Foreskin fibroblast (primary cell): ENCODE measurements at places on chromosomes 3 and 15.

- DNase-seq = no peak
These were observed 51.2 kb downstream of the RAF1 start for GRCh38 chr3:12612514-12613226.

DNA sequence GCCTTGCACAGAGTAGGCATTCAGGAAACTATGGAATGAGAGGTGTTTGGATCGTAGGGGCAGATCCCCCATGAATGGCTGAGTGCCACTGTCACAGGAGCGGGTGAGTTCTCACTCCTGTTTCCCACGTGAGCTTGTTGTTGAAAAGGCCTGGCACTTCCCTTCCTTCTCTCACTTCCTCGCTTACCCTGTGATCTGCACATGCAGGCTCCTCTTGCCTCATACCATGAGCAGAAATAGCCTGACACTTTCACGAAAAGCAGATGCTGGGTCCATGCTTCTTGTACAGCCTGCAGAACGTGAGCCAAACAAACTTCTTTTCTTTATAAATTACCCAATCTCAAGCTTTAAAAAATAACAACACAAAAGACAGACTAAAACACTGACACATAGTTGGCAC is 55.4 kb downstream of the AGBL1 start:
- DNase-seq = no peak

- peak; percentile 51 for DNase-seq
These were observed 621.5 kb upstream of the ZNF385D start for GRCh38 chr3:22372292-22373062.

DNA sequence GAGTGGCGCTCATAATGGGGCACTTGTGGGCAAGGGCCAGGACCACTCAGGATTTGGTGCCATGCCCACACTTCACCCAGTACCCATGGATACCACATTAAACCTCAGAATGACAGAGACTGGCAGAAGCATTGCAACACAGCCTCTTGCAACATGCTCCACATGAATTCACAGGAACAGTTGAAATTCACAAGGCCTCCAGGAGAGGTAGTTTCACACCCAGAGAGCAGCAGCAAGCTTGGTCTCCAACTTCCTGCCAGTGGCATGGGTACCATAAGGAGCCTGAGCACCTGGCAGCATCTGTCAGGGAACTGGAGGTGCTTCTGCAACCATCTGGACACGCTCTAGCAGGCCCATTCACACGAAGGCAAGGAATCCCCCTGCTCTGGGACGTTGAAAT is 101.0 kb downstream of the OSBPL10 start:
- DNase-seq = peak; percentile 66

DNA sequence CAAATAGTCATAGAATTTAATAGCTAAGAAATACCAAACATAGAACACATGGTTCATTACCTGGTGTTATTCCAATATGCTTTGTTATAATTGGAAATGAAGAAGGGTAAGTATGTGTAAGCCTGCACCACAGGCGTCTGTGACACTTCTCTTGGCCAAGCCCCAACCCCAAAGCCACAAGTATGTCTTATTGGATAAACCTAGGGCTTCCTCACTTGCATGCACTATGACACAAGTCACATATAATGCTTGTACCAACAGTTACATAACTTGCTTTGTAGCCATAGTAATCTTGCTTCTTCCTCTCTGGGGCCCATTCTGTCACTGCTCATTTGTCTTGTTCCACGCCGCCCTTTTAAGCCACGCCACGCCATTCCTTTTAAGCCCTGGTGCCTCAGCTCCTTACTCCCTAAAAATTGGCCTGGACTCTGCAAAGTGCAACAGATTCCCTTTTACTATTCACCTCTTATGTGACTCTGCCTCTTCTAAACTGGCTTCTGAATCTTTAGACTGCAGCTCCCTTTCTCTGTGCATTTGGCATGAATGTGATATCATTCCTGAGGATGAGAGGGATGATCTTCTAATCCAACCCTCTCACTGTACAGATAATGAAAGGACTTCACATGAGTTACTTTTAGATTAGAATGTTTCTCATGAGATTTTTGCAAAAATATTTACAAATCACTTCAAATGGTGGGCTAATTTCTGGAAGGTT is 48.1 kb upstream of the EPHA3 start:
- DNase-seq = peak; percentile 53

DNA sequence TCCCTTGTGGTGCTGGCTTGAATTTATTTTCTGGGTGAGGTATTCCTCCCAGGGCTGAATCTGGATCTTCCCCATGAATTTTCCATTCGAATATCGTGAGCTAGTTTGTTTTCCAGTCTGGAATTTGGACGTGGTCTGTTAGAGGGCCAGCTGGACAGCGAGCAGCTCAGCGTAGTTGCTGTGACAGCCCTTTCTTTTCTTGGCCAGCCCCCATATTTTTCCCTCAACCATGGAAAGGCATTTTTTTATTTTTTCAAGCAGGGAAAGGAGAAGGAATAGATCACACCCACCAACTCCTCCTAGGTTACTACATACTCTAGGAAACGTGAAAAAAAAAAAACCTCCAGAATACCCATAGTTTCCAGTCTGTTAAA is 152.0 kb downstream of the KLHL25 start:
- DNase-seq = peak; percentile 24

DNA sequence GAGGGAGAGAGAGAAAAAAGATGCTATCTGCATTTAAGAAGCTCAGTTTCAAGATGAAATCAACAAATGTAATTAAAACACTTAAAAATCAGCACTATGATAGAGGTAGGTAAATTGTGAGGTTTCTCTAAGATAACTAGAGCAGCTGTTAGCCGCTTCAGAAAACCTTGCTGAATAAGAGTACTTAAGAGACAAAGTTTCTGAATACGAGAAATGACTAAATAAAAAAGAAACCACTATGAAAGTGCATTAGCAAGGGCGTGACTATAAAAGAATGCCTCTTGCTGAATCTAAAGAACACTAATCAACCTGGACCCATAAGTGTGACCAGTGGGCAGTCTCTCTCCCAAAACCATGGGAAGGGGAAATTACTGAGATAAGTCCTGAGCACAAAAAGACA is 41.8 kb downstream of the IQCB1 start:
- no peak for DNase-seq

- DNase-seq = no peak
These were observed 109.7 kb upstream of the GMNC start for GRCh38 chr3:190972196-190972595.

DNA sequence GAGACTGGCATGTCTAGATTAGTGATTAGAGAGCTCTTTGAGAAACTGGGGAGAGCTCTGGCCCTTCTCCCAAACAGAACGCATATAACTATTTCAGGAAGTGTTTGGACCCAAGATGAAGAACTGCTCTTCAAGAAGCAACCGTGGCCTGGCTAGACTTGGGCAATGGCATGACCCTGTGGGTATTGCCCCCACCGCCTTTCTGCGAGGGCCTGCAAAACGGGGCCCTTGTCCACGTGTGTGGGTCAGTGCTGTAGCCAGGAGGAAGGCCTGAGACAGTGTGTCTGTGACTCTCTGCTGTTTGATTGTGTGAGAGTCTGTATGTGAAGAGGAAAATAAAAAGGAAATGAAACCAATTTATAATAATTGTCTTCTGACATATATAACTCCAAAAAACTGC is 42.5 kb downstream of the EEFSEC start:
- DNase-seq = no peak

- DNase-seq = no peak
These were observed 12.2 kb upstream of the PSTPIP1 start for GRCh38 chr15:76982756-76983155.
